ENCODE measurements at places on chromosomes 2 and 18. TPM values are rescaled to one million over a fixed set of nuclear protein-coding genes. Genes with fewer than 3 reads are reported as not detected.

Gene KIAA2012
- total RNA-seq, result under 0.01 TPM

Gene SLC11A1
- 0.14 TPM for total RNA-seq

Gene TLX2
- not detected for total RNA-seq

Gene ANKRD53
- 0.37 TPM for total RNA-seq

Gene CFC1
- total RNA-seq, result not detected

Gene ABCG5
- not detected for total RNA-seq

Gene CD8B2
- total RNA-seq, result not detected

Gene HOXD4
- 0.18 TPM for total RNA-seq

Gene TRIM43
- not detected for total RNA-seq

Gene FTCDNL1
- total RNA-seq, result 1.00 TPM

Gene SERPINB8
- total RNA-seq, result 8.7 TPM

Gene GALNT5
- 26.9 TPM for total RNA-seq

Gene SERPINB2
- total RNA-seq, result 0.74 TPM

Gene LONRF2
- total RNA-seq, result 0.28 TPM

Gene SCYGR4
- total RNA-seq, result not detected

Gene GLI2
- total RNA-seq, result 11.3 TPM

Gene DAW1
- total RNA-seq, result 0.55 TPM

Gene HRH4
- under 0.01 TPM for total RNA-seq

Gene SAG
- not detected for total RNA-seq

Gene DSG2
- 2.3 TPM for total RNA-seq

Gene CD302
- 6.1 TPM for total RNA-seq

Gene LBX2
- 2.9 TPM for total RNA-seq

Gene PARD6G
- 2.8 TPM for total RNA-seq

Gene ACMSD
- under 0.01 TPM for total RNA-seq

Gene ALK
- under 0.01 TPM for total RNA-seq

Gene TMEFF2
- total RNA-seq, result 3.0 TPM

Gene SUMO1
- 120 TPM for total RNA-seq

Gene GNLY
- total RNA-seq, result not detected

Gene POTEC
- under 0.01 TPM for total RNA-seq

Gene ALPG
- total RNA-seq, result not detected

Gene SERPINB3
- total RNA-seq, result not detected

Gene BCL11A
- total RNA-seq, result 0.14 TPM

Gene CHRND
- total RNA-seq, result not detected

Gene RBKS
- 1.6 TPM for total RNA-seq

Gene ASPRV1
- total RNA-seq, result 0.28 TPM

Gene CCDC178
- total RNA-seq, result 0.28 TPM

Gene EGR4
- not detected for total RNA-seq

Gene SIX3
- not detected for total RNA-seq

Gene ZNF521
- total RNA-seq, result 25.0 TPM

Gene TEX44
- total RNA-seq, result not detected

Gene ERMN
- total RNA-seq, result not detected

Gene TRABD2A
- total RNA-seq, result 6.4 TPM

Gene PRKAG3
- total RNA-seq, result not detected

Gene PDE11A
- under 0.01 TPM for total RNA-seq

Gene ACADL
- total RNA-seq, result 0.37 TPM

Gene DSG1
- total RNA-seq, result not detected

Gene SLC9A4
- under 0.01 TPM for total RNA-seq

Gene OTOS
- total RNA-seq, result not detected

Gene ZNF892
- total RNA-seq, result 3.0 TPM

Gene KYNU
- 9.5 TPM for total RNA-seq

Gene ABCB11
- not detected for total RNA-seq

Gene MSTN
- 0.09 TPM for total RNA-seq

Gene CIB4
- not detected for total RNA-seq
